Fibroblast of skin of right biceps (primary cell): ENCODE measurements at places on chromosomes 12 and 14.

- no peak for DNase-seq
Observed at GRCh38 chr12:110717037-110717436, 25.7 kb downstream of the PPP1CC start.

DNA sequence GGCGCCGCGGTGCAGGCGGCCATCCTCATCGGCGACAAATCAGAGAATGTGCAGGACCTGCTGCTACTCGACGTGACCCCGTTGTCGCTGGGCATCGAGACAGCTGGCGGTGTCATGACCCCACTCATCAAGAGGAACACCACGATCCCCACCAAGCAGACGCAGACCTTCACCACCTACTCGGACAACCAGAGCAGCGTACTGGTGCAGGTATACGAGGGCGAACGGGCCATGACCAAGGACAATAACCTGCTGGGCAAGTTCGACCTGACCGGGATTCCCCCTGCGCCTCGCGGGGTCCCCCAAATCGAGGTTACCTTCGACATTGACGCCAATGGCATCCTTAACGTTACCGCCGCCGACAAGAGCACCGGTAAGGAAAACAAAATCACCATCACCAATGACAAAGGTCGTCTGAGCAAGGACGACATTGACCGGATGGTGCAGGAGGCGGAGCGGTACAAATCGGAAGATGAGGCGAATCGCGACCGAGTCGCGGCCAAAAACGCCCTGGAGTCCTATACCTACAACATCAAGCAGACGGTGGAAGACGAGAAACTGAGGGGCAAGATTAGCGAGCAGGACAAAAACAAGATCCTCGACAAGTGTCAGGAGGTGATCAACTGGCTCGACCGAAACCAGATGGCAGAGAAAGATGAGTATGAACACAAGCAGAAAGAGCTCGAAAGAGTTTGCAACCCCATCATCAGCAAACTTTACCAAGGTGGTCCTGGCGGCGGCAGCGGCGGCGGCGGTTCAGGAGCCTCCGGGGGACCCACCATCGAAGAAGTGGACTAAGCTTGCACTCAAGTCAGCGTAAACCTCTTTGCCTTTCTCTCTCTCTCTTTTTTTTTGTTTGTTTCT lies 1.7 kb downstream of the HSPA2 start:
- peak; percentile 3 for DNase-seq

DNA sequence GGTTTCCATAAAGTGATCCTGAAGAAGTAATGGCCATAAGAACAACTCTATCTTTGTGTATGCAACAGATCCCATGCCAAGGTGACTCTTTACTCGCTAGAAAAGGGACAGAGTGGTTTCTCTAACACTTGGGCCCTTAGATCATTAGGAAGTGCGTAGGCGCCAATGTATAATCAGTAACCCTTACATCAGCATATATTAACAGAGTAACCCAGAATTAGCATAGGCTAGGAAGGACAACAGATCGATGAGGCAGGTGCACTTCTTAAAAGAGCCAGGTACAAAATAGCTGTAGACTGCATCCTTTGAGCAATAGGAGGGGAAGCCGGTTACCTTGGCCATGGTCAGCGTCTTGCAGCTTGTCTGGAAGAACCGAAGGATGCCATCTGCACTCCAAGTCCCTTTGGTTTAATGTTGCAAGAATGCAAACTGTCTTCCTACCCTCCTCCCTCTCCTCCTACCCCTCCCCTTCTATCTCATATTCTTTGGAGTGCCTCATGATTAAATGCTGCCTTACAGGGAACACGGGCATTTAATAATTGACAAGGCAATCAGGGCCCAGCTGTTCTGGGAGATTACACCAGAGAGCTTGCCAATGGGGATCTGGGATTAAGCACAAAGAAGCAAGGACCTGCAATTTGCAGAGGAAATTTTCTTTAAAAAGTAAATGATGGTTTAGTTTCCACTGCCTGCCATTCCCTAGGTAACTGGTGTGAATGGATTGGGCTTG lies 8.0 kb downstream of the GSG1 start:
- DNase-seq = no peak

DNA sequence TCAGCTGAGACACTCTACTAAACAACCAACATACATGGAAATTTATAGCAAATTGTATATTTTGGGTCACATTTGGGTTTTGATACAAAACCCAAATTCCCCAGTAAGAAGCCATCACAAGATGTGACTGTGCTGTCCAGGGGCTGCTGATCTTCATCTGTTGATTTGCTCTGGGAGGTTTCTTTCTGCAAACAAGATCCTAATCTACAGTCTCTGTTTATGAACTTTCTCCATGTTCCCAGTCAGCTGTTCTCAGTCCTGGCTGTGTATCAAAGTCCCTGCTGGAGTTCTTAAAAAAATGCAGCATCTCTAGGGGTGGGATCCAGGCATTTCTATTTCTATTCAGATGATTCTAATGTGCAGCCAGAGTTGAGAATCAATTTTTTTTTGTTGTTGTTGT lies 85.1 kb downstream of the ATP23 start:
- DNase-seq = no peak

- no peak for DNase-seq
Observed at GRCh38 chr14:49418789-49419188, 167.4 kb downstream of the RPS29 start.

GRCh38 chr14:30620178-30620577 lies 1.9 kb upstream of the SCFD1 start:
- DNase-seq = peak; percentile 78

GRCh38 chr12:72074065-72074464 lies 135.4 kb downstream of the TPH2 start:
- DNase-seq = no peak

DNA sequence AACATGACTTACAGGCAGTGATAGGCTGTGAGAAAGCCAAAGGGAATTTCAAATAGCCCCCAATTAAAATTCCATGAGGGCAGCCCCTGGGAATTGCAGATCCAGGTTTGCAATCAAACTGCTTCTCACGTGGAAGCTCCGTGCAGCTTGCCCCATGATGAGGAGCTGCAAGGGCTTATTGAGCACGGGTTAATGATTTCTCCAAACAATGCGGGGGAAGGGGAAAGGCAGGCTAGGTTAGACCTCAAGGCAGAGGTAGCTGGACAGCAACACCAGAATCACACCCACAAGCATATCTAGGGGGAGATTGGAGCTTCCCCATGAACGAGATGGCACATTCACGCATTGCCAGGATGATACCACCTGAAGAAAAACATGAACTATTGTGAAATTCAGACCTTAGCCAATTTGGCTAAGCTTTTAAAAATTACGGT lies 5.0 kb upstream of the DUSP6 start:
- no peak for DNase-seq

- no peak for DNase-seq
Observed at GRCh38 chr14:100776681-100777365, 49.1 kb upstream of the MEG3 start.

DNA sequence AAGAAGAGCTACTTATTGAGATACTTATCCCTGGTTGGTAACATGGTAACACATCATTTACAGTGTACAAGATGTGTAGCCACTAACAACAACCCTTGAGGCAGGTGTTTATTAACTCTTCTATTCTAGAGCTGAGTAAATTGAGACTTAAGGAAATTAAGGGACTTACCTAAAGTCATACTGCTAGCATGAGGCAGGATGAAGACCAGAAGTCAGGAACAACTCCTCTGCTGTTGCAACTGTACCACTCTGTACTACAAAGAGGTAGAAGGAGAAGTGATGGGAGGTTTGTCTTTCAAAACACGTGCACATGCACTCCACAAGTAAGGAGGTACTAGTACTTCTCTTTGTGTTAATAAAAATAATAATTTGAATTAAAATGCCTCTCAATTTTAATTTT lies 79.9 kb downstream of the LLPH start:
- no peak for DNase-seq

GRCh38 chr14:103630364-103631108 lies 1.5 kb downstream of the KLC1 start:
- DNase-seq = no peak

DNA sequence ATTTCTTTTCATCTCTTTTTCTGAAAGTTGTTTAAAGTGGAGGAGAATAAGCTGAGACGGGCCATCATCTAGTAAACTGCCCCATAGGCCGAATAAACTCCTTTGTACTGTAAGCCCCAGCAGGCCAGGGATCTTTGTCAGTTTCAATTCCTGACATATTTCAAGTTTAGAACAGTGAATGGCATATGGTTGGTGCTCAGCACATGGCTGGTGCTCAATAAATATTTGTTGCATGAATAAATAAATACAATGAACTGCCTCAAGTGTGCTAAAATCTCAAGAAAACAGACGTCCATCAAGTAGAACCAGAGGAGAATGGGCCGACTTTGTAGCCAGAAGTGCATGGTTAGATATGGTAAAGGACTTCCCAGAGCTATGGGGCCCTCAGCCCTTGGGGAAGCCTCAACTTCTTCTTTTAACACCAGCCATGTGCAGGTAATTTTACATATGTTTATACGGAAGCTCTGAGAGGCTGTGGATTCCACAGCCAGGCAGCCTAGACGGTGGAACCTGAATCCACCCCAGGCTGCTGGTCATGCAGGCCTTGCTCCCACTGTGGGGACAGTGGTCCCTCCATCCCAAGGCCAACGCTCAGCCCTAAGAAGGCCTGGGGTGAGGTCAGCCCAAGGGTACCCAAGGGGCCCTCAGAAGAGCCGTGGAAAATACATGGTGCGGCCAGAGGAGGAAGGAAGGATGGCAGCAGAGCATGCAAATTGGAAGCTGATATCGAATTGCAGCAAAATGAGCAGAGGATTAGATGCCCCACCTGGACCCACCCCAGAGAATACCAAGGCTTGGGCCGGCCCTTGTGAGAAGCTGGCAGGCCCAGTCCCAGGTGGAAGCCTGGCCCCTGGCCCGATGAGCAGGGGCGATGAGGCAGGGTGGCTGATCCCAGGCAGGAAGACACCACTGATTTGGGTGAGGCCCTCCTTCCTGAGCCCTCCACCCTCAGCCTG lies 8.7 kb upstream of the AQP2 start:
- DNase-seq = no peak

GRCh38 chr12:29640589-29641345 lies 143.0 kb downstream of the TMTC1 start:
- DNase-seq = peak; percentile 56

- DNase-seq = peak; percentile 12
Observed at GRCh38 chr14:23750357-23750756, 114.2 kb downstream of the DHRS2 start.

- DNase-seq = peak; percentile 43
Observed at GRCh38 chr14:33432407-33433023, 493.8 kb downstream of the NPAS3 start.

- no peak for DNase-seq
Observed at GRCh38 chr12:10186299-10186698, 7.5 kb downstream of the TMEM52B start.

DNA sequence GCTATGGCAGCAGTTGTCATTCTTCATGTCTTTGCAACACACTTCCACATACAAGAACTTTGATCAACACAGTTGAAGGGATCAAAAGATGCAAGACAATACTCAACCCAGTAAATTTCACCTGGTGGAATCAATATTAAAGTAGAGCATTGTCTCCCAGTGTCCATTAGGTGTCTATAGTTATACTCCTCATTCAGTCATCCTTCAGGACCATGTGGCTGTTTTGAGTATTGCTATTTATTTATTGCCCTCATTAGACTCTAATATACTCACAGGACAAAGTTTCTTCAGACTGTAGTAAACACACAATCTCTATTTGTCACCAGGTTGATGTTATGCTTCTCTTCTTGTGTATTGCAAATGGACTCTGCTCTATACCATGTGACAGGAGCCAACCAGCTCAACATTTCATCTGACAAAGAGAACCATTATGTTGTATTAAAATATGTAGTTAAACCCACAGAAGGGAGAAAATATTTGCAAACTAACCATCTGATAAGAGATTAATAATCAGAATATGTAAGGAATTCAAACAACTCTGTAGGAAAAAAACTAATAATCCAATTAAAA lies 146.6 kb downstream of the TGFB3 start:
- DNase-seq = peak; percentile 50
